ENCODE measurements at places on chromosomes 5 and 9.

DNA sequence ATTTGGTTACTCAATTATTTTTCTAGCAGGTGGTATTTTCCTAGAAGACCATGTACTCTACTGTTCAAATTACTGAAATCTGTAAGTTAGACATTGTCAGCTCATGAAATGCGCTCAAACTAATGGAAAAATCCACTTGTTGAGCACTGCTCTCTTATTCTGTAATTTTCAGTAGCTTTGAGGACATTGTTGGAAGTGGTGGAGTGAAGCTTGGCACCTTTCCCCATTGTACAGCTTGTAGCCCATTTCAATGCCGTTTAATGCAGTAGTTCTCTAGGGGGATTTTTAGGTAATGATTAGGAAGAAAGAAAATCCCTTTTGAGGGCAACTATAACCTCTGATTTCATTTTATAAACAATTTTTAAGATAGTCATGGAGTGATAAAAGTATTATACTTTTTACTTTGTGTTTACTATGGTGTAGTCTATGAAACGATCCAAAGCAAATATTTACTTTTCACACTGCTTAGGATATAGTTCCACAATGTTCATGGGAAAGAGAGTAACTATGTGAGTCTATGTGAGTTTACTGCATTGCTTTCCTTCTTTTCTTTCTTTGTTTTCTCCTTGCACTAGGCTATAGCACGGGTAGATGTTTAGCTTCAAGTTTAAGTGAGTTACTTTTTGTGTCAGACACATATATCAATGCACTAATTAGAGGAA is 165.8 kb upstream of the ANKH start:
- DNase-seq = no peak

GRCh38 chr9:112315331-112316257 is 17.8 kb downstream of the PTBP3 start:
- DNase-seq = no peak

DNA sequence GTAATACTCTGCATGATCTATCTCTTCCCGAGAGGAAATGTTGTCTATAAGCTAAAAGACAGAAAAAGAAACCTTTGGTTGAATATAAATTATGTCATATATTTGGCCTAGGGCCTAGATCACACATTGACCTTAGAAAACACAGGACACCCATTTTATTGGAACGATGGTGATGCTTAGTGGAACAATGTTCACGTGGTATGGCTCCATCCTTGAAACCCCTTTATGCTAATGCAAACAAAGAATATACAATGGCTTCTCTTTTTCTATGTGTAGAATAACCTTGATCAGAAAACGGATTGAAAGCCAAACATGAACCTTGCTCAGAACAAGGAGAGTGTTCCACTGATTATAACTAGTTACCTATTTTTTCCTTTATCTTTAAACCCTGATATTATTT is 24.5 kb downstream of the MRPS27 start:
- no peak for DNase-seq

GRCh38 chr5:16934677-16935153 is 1.4 kb downstream of the MYO10 start:
- DNase-seq = no peak

DNA sequence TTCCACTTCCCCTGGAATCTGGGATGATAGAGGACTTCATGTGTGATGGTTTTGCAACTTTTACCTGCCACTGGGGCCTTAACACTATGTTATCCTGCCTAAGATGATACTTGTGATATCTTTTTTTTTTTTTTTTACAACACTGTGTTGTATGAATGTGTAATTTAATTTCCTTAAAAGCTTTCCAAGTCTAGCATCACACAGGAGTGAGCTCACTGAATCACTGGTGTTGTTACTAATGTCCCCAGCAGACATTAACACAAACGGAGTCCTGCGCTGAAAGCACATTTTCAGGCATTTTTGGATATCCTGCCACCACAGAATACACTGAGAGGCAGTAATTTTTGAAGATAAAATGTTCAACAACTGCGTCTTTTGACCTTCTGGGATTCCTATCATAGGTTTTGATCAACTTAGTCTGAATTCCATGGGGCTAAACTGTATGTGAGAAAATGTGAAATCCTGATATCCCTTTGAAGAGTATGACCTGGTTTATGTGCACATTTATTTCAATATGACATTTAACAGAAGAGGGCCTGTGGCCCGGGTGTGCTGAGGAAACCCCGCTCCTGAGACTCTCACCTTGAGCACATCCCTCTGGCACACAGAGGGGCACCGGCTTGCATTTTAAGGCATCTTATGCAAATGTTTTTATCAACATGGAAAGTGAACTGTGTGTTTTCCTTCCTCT is 118.0 kb downstream of the FSTL4 start:
- no peak for DNase-seq

Measured in glomerular endothelial cell (primary cell).